ENCODE measurements at places on chromosomes 13 and 19.

GRCh38 chr13:39836038-39836437, 180.6 kb downstream of the COG6 start:
- no peak for DNase-seq

- DNase-seq = no peak
Measured at GRCh38 chr13:113203507-113204377, 4.7 kb downstream of the PCID2 start.

- no peak for DNase-seq
Measured at GRCh38 chr13:112450904-112451240, 74.7 kb downstream of the SPACA7 start.

DNA sequence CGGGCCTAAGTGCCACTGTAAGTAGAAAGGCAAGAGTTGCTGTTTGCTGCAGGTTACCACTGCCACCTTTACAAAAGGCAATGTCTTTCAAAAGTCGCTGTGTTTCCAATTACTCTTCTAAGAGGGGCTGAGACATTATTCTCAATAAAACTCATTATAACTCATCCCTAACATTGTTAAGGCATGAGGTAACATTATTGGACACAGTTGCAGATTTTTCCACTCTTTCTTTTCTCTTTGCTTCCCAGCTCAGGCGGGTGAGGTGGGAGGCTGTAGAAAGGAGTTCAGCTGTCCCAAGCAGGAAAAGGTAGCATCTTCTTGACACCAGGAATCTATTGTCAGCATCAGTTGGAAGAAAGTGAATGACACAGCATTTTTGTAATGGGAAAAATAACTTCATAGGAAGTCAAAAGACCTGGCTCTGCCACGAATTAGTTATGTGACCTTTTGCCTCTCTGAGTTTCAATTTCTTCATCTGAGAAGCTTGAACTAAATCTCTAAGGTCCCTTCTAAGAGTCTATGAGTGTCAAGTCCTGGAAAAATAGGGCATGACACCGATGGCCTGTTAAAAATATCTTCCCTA, 2.1 kb upstream of the UBL3 start:
- no peak for DNase-seq

- DNase-seq = peak; percentile 63
Measured at GRCh38 chr19:10074153-10074552, 12.0 kb upstream of the SHFL start.
